ENCODE measurements at places on chromosomes 16 and 17.
A peak's percentile ranks its signal among the peaks of the same experiment; 100 is the strongest.

DNA sequence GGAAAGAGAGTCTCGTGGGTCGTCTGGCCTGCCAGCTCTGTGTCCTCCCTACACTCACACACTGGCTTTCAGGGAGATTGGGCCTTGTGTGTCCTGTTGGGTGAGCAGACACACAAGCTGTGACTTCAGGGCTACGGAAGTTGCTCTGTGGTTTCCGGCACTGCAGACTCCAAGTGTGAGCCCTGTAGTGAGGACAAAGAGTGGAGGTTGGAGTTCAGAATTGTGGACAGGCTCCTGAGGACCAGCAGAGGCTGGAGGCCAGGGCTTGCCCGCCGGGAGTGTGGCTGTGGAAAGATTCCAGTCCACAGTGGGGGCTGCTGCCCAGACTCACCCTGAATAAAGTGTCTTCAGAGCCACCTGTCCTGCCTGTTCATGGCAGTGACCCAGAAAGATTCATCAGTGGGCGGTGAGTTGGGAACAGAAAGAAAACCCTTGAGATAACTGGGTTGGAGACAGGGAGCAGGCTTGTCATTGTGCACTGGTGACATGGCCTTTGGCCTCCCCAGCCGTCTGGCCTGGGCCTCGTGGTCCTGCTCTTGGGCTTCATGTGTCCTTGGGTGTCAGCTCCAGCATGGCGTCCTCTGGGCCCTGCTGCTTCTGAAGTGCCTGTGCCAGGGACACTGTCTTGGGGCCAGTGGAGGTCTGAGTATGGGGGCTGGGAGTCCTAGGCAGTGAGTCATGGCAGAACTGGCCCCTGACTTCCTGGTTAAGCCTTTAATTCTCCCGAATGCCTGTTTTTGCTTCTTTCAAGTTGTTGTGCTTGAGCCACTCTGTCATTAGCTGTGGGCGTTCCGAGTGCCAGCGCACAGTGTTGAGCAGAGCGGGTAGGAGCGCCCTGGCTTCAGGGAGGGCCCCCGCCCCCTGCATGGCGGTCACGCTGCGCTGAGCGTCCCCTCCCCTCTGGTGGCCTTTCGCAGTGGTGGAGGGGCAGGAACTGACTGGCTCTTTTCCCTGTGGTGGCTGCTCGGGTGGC is 19.9 kb upstream of the ZNF750 start:
- no peak for DNase-seq

DNA sequence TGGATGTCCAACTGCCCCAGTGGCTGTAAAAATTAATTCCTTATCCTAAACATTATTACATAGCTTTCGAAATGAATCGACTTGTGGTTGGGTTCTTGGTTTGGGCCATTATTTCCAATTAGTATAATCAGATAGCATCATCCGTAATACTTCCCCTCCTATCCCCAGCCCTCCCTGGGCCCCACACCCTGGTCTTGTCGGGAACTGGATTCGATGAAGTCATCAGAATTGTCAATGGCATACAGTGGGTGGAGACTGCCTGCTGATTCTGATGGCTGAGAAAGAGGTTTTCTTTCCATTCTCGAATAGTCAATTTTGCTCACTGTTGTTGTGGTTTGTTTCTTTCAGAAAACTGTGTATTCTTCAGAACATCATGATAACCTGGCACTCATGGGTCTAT is 395.1 kb downstream of the SEC14L1 start:
- DNase-seq, result no peak

DNA sequence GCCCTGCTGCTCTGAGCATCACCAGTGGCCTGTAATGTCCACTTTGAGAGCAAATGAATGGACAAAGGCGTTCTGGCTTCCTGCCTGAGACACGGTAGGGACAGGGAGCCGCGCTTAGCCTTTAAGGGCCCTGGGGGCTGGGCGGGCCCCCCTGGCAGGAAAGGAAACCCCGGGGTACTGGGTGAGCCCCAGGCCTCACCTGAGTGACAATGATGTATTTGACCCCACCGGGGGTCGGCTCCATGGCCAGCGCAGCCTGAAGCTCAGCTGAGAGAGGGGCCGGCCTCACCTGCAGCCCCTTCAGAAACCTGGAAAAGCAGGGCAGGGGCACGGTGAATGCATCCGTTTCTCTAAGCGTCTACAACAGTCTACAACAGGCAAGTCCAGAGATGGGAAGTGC is 2.2 kb upstream of the CYBA start:
- DNase-seq, result no peak

DNA sequence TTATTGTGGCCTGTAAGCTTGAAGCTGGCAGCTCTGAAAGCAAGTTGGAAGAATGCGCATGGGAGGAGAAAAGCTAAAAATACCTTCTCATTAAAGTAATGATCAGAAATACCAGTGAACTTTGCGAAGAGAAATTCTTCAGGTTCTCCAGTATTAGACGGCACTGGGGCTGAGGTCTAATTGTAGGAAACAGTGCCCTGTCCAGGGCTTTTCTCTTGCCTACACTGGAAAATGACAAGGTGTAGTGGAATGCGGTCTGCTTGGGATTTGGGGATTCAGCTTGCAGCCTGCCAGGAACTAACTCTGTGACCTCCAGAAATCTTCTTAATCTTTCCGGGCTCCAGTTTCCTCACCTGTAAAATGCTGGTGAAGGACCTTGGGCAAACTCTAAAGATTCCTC is 53.3 kb upstream of the KCNJ16 start:
- peak; percentile 4 for DNase-seq

DNA sequence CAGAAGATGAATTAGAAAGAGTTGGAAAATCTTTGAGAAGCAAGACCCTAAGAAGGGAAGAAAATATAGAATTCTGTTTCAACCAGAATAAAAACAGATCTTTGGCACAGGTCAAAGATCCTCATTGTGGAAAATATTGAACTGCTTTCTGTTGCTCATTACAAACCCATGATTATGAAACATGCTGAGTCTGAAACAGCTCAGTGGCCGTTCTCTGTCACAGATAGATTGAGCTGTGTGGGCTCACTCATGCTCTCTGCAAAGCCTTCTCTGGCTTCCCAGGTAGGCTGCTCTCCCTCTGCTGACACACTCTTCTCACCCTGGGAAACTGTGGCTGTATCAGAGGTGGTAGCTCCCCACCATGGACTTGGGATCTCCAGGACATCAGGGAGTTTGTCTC is 3.4 kb upstream of the KRT38 start:
- DNase-seq, result no peak

DNA sequence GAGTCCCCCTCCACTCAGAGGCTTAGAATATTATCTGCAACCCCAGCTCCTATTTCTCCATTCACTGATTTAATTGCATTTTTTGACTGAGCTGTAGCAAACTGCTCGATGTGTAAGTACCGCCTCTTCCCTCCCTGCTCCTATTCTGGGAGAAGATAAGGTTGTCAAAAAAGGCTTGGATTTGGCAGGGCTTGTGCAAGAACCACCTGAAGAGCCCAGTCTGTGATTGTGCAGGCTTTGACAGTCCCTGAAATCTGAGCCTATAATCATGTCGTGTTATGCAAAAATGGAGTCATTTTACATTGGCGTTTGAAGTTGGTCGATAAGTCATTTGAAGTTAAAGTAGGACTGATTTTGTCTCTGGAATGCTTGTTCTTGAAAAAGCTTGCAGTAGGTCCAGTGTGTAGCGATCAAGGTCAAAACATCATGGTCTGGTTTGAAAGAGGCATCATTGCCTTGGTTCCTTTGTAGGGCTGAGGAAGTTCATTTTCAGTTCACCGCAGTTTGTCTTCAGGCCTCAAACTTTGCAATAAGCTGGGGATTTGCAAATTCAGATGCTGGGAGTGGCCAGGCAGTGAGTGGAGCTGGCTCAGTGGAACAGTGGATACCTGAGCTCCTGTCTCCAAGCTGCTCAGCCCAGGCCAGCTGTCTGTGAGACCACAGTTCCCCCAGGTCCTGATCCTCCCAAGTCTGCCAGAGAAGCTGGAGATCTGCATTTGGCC is 68.8 kb downstream of the KATNIP start:
- DNase-seq, result peak; percentile 77

DNA sequence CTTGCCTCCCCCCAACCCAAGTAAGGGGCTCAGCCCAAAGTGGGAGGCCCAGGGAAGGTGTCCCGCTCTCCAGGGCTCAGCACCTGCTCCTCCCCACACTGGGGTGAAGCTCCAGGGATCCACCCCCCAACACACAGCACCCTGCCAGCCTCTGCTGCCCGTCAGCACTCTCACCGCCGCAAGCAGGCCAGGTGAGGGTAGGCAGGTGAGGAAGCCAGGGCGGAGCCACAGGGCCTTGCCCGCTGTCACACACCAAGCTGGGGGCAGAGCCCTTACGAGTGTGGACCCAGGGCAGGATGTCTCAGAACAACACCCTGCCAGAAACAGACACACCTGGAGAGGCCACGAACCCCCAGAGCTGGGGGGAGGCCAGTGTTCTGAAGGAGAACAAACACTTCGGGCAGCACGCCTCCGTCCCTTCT is 19.5 kb downstream of the PLLP start:
- DNase-seq, result no peak

- DNase-seq, result no peak
Measured at GRCh38 chr17:56274491-56274890, 121.2 kb downstream of the ANKFN1 start.

DNA sequence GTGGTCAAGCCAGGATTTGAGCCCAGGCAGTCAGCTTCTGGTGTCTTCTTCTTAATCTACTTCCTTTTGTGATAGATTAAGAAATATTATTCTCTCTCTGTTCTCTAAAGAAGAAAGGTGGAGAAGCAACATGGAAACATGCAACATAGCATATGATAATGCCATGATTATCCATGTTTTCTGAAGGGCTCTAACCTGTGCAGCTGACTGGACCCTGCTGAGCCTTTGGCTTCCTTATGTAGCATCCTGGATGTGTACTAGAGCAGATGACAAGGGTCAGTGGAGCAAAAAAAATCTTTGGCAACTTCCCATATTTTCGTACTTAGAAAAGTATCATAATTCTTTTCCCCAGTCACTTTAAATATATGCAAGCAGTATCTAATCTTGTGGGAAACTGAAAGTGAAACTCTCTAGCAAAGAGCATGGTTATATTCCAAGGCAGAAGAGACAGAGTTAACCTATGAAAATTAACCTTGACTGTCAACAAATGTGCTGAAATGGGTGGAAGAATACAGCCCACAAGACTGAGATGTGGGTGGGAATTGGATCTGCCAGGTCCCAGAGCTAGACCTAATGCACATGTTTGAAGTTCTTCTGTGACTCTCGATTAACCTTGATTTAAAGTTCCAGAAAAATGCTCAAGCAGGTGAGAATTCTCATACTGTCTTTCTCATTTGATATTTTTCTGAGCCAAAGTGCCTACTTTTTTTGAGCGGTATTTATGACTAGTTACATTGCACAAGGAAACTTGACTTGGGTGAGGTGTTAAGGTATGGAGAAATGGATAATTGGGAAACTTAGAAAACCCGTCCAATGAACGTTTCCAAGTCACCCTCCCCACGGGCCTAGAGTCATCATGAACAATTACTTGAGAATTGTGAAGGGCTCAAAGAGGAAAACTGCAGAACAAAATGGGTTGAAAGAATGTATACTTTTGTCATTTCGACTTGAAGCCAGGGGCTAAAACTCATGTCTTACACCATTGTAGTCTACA is 248.6 kb downstream of the FTO start:
- DNase-seq, result no peak

GRCh38 chr17:45092911-45093430 is 31.9 kb downstream of the NMT1 start:
- DNase-seq, result peak; percentile 98

GRCh38 chr16:3035289-3035971 is 1.3 kb downstream of the BICDL2 start:
- no peak for DNase-seq

GRCh38 chr16:54142787-54143186 is 143.8 kb downstream of the IRX3 start:
- DNase-seq, result no peak

DNA sequence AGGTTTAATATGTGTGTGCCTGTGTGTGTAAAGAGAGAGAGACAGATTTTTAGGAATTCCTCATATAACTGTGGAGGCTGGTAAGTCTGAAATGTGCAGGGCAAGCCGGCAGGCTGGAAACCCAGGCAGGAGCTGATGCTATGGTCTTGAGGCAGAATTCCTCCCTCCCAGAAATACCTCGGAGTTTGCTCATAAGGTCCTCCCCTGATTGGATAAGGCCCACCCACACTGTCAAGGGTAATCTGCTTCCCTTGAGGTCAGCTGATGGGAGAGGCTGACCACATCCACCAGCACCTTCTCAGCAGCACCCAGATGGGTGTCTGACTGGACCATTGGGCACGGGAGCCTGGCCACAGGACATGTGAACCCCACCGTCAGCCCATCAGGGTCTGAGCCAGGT is 42.4 kb downstream of the C16orf95 start:
- DNase-seq, result no peak

- DNase-seq, result no peak
Measured at GRCh38 chr16:4486126-4486893, 10.1 kb downstream of the HMOX2 start.

GRCh38 chr17:36008998-36009665 is 7.8 kb upstream of the CCL15 start:
- DNase-seq, result no peak
